ENCODE measurements at places on chromosomes 4 and X. TPM values are rescaled to one million over a fixed set of nuclear protein-coding genes. Genes with fewer than 3 reads are reported as not detected.

The POU3F4 gene
- total RNA-seq, result not detected

The F8 gene
- total RNA-seq, result 12.5 TPM

The NRK gene
- 4.1 TPM for total RNA-seq

The YY2 gene
- total RNA-seq, result 1.9 TPM

The MAPK10 gene
- total RNA-seq, result 40.9 TPM

The NEXMIF gene
- 6.6 TPM for total RNA-seq

The TLR7 gene
- total RNA-seq, result 0.31 TPM

The P2RY4 gene
- not detected for total RNA-seq

The SMIM10 gene
- total RNA-seq, result 11.5 TPM

The PCSK1N gene
- 10.6 TPM for total RNA-seq

The ZCCHC18 gene
- 2.0 TPM for total RNA-seq

The PLAC8 gene
- total RNA-seq, result 32.0 TPM

The MOSPD2 gene
- 8.6 TPM for total RNA-seq

The HS3ST1 gene
- total RNA-seq, result 0.66 TPM

The GAGE1 gene
- not detected for total RNA-seq

- ATAC-seq, result no peak
These were observed 3.6 kb downstream of the GTPBP6 start for GRCh38 chrX:314781-315595.

DNA sequence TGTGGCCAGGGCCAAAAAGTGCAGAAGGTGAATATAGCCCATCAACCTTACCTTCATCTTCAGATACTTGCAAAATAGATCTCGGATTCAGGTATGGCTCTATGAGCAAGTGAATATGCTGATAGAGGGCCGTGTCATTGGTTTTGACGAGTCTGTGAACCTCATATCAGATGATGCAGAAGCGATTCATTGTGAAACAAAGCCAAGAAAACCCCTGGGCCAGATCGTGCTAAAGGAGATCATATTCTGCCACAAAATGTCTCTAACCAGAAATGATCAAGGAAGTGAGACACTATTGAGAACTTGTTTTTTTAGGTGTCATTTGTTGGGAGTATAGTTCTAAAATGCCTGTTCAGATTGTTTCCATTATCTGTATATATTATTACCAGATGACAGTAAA is 48.3 kb downstream of the PDK3 start:
- no peak for ATAC-seq

DNA sequence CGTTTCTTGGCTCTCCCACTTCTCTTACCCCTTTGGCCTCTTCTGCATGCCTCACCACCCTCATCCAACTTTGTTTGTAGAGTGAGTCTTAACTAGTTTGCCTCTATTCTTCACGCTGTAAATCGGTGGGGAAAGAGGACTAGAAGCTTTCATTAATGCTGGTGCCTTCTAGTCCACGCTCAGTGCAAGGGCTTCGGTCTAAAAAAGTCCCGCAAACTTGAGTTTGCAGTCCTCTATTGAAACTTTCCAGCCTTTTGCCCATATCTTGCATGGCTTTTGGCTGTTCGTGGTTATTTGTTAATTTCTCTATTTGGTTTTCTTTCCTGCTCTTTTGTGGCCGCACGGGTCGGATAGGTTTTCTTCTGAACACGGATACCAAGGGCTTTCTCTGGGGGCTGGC is 868 bp downstream of the DACH2 start:
- ATAC-seq, result no peak

- no peak for ATAC-seq
These were observed 234.1 kb downstream of the STIM2 start for GRCh38 chr4:27094783-27095182.

DNA sequence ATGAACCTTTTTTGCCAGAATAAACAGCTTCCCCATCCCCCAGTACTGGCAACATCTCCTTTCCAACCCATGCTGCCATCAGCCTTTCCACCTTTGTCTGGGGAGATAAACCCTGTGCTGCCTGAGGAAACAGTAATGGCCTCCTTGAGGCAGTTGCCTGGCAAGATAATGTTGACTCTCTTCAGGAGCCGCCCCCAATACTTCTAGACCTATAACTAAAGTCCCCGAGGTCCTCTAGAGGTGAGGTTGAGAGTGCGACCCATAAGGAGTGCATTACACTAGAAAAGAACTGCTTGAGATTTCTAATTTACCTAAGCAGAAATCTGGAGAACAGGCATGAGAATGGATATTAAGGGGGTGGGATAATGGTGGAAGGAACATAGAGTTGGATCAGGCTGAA is 963.2 kb upstream of the PCDH7 start:
- no peak for ATAC-seq

DNA sequence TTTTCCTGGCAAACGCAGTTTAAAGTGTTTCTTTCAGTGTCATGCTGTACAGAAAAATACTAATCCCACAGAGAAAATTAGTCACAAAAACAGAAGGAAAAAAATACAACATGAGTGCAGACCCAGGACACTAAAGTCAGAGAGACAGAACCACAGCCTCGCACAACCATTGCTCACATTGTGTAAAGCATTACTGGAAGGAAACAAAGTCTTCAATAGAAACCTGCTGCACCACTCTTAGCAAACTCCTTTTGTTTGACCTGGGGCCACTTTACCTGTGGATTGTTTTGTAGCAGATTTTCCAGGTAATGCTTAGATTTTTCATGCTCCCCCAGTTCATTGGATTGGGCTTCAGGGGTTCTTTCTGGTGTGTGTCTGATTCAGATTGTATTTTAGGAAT is 131.8 kb upstream of the TMLHE start:
- no peak for ATAC-seq

DNA sequence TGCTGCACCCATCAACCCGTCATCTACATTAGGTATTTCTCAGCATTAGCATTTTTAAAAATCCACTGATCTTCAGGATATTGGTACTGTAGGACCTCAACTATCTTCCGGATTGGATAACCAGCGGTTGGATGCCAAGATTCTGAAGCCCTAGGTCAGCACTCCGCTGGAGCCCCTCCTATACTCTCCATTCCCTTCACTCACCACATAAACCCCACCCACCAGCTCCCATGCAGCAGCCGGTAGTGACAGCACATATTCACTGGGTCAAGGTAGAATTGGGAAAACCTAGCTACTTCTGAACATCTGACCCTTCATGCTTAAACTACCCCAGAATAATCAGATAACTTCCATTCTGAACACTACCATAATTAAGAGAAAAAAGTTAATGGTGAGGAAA is 134.9 kb downstream of the CORIN start:
- ATAC-seq, result no peak

- ATAC-seq, result peak; percentile 83
These were observed 5.6 kb downstream of the PNCK start for GRCh38 chrX:153667956-153668396.

- ATAC-seq, result no peak
These were observed 577.4 kb upstream of the INTU start for GRCh38 chr4:127055357-127055756.

- ATAC-seq, result peak; percentile 55
These were observed 30.1 kb downstream of the NEIL3 start for GRCh38 chr4:177339477-177340374.

GRCh38 chr4:135249024-135249423 is 1047.4 kb upstream of the PABPC4L start:
- ATAC-seq, result no peak

- peak; percentile 64 for ATAC-seq
These were observed 13.3 kb downstream of the SGMS2 start for GRCh38 chr4:107837776-107838618.

DNA sequence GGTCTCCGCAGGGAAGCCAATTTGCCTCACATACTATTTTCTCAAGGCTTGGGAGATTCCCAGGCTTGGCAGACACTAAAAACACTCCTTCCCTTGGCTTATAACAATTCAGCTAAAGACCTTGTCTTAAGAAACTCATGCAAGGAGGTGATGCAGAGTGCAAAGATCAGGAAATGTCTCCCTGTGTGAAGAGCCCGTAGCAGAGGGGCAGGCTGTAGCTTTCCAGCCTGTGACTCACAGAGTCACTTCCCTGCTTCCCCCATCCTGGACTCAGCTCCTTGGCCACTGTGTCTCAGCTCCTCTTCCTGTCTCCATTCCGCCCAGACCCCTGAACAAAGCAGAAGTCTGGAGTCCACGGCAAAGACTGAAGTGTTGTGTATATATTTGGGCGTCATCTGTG is 56.1 kb downstream of the KDR start:
- peak; percentile 53 for ATAC-seq

DNA sequence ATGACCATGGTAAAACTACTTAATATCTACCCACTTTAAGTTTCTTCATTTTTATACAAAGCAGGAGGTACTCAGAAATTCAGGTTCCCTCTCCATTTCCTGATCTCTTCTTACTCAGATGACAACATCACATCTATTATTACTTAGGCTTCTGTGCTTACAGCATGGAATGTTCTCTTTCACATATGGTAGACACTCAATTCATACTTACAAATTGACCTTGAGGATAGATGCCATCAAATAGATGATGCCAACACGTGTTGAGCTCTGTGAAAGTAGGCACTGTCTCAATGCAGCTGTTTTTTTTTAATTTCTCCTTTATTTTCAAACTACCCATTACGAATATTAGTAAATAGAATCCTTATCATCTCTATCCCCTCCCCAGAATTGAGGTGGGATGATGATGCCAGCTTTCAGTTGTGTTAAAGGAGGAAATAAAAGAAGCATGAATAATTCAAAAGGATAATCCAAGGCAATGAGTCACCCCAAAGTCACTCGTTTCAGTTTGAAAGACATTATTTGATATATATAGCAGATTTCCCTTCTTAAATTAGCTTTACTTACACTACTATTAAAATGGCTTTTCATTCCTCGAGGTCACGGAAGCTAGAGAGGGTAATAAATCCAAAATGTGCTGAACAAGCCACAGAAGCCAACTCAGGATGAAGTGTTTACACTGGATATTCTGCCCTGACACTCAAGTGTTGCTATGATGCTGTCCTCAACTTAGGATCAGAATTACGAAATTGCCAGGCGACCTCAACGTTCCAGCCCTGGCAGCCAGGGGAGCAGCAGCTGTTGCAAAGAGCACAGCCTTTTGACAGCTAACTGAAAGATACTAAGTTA is 124.2 kb upstream of the EOLA2 start:
- ATAC-seq, result peak; percentile 74

GRCh38 chrX:12894074-12895030 is 12.1 kb upstream of the TLR8 start:
- peak; percentile 48 for ATAC-seq

DNA sequence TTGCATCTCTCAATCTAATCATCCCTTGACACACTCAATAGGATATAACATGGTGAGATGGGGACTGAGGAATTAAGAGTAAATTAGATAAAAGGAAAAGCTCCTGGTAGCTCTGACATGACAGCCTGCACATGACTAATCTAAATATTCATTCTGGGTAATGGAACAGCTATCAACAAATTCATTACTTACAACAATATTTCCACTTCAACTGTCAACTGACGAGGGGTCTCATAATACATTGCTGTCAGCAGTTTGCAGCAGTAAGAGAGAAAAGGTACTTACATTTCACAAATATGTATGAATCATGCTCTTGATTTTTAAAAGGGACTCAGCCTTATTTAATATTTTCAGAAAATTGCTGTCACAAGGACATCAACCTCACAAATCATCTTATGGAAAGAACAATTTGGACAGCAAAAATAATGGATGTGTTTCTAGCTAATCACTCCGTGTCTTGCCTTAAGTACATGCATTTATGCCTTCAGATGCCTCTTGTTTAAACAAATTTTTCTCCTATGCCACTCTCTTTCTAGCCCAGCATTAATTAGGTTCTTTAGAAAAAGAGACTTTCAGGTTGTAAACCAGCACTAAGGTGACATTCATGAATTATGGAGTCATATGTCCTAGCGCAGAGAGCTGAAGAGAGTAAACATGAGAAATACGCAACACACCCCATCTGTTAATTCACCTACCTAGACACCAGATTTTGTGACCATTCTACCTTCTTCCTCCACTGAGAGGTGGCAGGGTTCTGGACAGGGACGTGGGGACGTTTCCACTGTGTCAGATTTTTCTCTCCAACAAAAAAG is 99.6 kb upstream of the TMEM150C start:
- ATAC-seq, result no peak

DNA sequence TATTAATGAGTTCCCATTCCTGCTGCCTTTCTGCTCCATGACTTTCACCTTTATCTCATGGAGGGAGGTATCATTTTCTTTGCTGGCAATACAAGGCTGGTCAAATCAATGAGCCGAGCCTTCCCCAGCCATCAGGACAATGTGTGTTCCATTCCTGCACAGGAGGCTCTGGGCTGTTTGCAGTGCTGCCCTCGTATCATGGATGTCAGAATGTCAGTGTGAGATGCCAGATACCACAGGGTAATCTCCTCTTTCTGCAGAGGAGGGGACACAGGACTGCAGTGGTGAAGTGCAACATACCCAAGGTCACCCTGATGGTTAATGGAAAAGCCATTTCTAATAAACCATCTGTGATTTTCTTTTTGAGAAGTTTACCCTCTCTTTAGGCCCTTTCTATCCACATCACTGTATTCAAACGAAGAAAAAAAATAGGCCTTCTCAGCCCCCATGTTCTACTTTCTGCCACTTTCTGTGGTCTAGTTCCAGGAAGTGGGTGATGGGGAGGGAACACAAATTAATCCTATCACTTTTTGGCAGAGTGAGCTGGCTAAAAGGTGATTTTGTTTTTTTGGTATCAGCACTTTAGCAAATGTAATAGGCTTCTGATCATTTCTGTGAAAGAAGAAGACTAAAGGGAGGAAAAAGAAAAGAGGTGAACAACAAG is 490.2 kb upstream of the BOD1L1 start:
- no peak for ATAC-seq

- ATAC-seq, result no peak
These were observed 132.1 kb upstream of the TLL1 start for GRCh38 chr4:165740911-165741310.

GRCh38 chrX:23525531-23525930 is 141.8 kb upstream of the PRDX4 start:
- no peak for ATAC-seq

DNA sequence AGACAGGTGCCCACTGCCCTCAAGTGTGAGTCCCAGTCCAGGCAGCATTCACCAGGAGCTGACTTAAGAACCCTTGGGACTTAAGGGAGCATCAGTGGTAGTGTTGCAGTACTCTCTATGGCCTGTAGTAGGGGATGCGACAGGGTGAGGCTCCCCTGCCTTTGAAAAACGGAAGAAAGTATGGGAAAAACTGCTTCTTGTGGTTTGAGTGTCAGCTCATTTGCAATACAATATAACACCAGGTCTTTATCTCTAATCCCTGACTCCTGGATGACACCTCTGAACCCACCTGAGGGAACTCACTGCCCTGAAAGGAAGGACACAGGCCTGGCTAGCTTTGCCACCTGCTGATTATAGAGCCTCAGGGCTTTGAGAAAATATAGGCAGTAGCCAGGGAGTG is 176.0 kb downstream of the SMARCA1 start:
- ATAC-seq, result no peak

- ATAC-seq, result no peak
These were observed 35.7 kb upstream of the BMP15 start for GRCh38 chrX:50874876-50875275.

- no peak for ATAC-seq
These were observed 977.1 kb upstream of the PRKX start for GRCh38 chrX:4690521-4690920.

DNA sequence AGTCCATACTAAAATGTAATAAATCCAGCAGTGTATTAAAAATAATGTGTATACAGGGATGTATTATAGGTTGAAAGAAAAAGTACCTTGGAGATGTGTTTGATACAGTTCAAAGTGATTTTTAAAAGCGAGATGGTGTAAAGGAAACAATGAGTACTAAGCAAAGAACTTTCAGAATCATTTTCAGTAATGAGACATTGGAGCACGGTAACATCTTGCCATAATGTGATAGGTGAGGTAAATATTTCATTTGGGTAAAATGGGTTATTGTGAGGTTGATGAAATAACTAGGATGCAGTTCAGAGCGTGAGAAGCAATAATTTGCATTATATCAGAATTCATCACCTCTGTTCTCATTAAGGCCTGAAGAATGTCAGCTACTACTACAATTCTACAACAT is 25.9 kb downstream of the EIF2S3 start:
- no peak for ATAC-seq

- ATAC-seq, result no peak
These were observed 160.7 kb downstream of the MOSPD2 start for GRCh38 chrX:15033917-15034316.

Data from gastroesophageal sphincter (tissue), 4 donors.